MG63 (cell line): ENCODE measurements at places on chromosomes 16 and 17. TPM values are rescaled to one million over a fixed set of nuclear protein-coding genes. Genes with fewer than 3 reads are reported as not detected.

GRCh38 chr16:85570735-85571562, 42.2 kb upstream of the GSE1 start:
- no peak for DNase-seq

- peak; percentile 73 for DNase-seq
Measured at GRCh38 chr16:22300427-22301071, 3.3 kb downstream of the POLR3E start.

Gene GNAO1
- total RNA-seq, result 0.92 and 2.6 TPM in 2 replicates

Gene BAHCC1
- 3.6 and 10.4 TPM in 2 replicates for total RNA-seq

Gene SLC5A11
- total RNA-seq, result not detected in 2 replicates

GRCh38 chr16:58352690-58353089, 39.6 kb upstream of the GINS3 start:
- DNase-seq, result no peak
